EL (cell line): ENCODE measurements at places on chromosomes 2 and 18.
A peak's percentile ranks its signal among the peaks of the same experiment; 100 is the strongest.

DNA sequence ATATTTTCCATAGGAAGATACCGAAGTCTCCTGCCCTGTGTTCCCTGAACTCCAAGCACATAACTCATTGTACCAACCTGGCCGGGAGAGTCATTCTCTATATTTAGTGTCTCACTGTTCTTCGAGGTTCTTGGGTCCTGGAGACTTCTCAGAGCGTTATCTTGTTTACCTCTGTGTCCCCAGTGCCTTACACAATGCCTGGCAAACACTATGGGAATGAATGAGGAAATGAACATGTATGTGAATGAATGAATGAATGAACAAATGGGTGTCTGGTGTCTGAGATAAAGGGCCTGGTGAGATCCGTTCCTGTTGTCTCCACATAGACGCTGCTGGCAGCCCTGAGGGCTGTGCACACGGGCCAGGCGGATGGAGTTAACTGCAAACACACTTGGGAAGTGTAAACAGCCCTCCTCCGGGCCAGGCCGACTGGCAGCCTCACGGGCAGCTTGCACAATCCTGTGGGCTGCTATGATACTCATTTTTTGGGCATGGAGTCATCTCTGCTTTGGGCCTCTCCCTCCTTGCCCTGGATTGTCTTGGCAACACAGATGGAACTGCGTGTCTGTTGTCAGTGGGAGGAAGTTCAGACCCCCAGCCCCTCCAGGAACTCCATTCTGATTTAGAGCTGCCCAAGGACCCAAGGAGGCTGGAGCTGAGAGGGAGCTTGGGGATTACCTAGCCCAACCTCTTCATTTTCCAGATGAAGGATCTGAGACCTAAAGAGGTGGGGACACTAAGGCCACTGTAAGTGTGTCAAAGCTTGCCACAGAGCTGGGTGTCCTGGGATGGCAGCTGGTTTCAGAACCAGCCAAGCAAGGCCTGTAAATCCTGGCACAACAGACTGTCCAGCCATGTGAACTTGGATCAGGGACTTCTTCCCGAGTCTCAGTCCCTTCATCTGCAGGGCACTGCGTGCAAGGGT is 124.4 kb downstream of the INHBB start:
- peak; percentile 96 for DNase-seq

- peak; percentile 82 for DNase-seq
Measured at GRCh38 chr2:150063432-150063889, 424.0 kb downstream of the RND3 start.

DNA sequence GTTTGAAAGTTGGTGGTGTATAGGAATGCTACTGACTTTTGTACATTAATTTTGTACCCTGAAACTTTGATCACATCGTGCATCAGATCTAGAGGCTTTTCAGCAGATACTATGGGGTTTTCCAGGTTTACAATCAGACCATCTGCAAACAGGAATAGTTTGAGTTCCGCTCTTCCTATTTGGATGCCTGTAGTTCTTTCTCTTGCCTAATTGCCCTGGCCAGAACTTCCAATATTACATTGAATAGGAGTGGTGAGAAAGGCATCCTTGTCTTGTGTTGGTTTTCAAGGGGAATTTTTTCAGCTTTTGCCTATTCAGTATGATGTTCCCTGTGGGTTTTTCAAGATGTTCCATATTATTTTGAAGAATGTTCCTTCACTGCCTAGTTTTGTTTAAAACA is 633.5 kb downstream of the KCNJ3 start:
- no peak for DNase-seq

GRCh38 chr2:239893236-239893515 is 132.0 kb downstream of the NDUFA10 start:
- no peak for DNase-seq

DNA sequence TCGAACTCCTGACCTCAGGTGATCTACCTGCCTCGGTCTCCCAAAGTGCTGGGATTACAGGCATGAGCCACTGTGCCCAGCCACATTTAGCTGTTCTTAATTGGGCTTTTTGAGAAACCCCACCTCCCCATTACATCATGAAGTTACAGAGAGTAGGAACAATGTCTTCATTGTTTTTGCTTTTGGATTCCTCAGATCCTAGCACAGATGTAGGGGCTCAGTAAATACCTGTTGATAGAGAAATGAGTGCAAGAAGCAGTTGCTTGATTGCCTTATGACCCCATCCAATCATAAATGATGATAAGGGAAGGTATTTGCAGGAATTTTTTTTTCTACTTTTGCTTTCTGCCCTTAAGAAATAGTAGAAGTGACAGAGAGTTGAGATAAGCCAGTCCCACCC is 25.4 kb downstream of the GREB1L start:
- DNase-seq: no peak

GRCh38 chr2:69012310-69013141 is 453 bp upstream of the ANTXR1 start:
- peak; percentile 76 for DNase-seq

- DNase-seq: peak; percentile 13
Measured at GRCh38 chr2:123953846-123954245, 71.2 kb upstream of the CNTNAP5 start.

- no peak for DNase-seq
Measured at GRCh38 chr18:27005589-27005988, 140.1 kb upstream of the AQP4 start.

- peak; percentile 47 for DNase-seq
Measured at GRCh38 chr2:33806041-33806440, 206.9 kb upstream of the FAM98A start.

DNA sequence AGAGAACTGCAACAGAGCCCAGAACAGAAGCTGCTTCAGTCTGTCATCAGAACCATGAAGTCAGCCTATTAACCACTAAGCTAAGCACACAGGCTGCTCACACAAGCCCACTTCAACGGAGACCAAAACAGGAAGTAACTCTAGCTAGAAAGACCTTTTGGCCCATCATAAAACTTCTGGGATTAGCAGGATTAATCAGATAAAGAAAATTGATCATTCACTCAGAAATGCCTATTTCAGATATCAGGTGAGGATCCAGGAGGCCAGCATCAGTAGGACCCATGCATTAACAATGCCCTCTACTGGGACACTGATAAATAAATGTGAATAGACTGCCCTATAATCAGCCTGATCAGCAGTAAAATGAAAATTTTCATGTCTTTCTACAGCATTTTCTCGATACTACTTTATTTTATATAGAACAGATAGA is 101.4 kb downstream of the WDPCP start:
- DNase-seq: no peak

- no peak for DNase-seq
Measured at GRCh38 chr2:233513953-233514655, 52.5 kb downstream of the USP40 start.

DNA sequence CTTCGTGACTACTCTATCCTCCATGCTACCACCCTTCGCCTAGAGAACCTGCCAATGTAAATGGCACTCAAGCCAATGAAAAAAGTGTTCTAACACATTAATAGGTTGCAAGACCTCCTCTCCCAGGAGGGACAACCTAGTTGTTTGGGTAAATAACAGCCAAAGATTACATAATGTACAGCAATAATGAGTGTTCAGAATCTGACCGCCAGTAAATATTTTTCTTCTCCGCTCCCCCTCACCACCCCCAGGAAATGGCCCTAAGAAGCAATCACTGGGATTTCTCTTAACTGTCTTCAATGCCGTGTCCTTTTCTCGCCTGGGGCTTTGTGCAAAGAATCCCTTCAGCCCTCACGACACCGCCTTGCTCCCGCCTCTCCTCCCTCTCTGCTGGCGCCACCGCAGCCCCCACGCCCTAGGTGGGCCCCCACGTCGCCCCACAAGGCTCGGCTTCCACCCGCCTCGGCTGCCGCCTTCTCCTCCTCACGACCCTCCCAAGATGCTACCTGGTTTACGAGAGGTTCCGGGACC is 458 bp downstream of the HYCC2 start:
- peak; percentile 30 for DNase-seq

GRCh38 chr2:40346535-40347354 is 105.1 kb downstream of the SLC8A1 start:
- peak; percentile 57 for DNase-seq

DNA sequence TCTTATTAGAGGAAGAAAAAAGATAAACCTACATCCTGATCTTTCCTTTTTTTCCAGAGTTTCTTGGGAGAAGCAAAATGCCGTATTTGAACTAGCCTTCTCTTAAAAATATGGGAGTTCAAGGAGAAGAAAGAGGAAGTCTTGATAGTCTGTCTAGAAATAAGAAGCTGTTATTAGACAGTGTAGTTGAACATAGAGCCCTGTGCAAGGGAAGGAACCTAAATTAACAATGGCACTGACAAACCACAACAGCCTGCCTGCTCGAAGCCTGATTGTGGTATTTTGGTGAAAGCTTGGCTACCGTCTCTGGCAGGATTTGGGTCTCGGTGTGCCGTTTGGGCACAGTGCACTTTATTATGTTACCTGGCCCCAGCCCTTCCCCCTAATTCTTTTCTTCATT is 17.1 kb downstream of the SMARCAL1 start:
- no peak for DNase-seq

GRCh38 chr2:229033816-229034215 is 237.3 kb downstream of the PID1 start:
- no peak for DNase-seq

GRCh38 chr2:60796573-60797509 is 40.8 kb downstream of the PAPOLG start:
- no peak for DNase-seq

DNA sequence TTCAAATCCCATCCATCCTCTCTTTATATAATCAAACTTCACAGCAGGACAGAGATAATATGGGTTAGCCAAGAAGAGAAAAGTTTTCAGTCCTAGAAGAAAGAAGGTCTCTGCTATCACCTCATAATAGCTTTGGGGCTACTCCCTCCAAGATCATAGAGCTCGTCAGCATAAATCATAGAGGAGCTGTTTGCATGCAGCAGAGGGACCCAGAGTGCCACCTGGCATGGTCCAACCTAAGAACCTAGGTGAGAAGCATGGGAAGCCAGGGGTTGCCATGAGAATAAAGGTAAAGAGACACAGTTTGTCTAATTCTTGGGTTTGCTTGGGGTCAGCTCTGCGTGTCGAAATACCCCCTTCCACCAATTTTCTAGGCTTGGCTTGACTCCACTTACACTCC is 87.1 kb upstream of the CYP1B1 start:
- DNase-seq: no peak

GRCh38 chr2:102801098-102801718 is 39.4 kb downstream of the TMEM182 start:
- peak; percentile 2 for DNase-seq

GRCh38 chr2:233031556-233032500 is 644 bp upstream of the NEU2 start:
- no peak for DNase-seq

GRCh38 chr18:35755369-35755768 is 173.8 kb downstream of the GALNT1 start:
- no peak for DNase-seq

GRCh38 chr2:106853631-106854030 is 32.3 kb downstream of the ST6GAL2 start:
- no peak for DNase-seq
